C1 segment of cervical spinal cord (tissue), 14 donors: ENCODE measurements at places on chromosomes 7 and 10.

- no peak for DNase-seq
Observed at GRCh38 chr10:118816471-118817168, 61.9 kb upstream of the CACUL1 start.

GRCh38 chr7:110283056-110283455 lies 807.9 kb upstream of the LRRN3 start:
- no peak for DNase-seq

- DNase-seq, result no peak
Observed at GRCh38 chr10:72260976-72261783, 12.5 kb upstream of the DDIT4 start.

DNA sequence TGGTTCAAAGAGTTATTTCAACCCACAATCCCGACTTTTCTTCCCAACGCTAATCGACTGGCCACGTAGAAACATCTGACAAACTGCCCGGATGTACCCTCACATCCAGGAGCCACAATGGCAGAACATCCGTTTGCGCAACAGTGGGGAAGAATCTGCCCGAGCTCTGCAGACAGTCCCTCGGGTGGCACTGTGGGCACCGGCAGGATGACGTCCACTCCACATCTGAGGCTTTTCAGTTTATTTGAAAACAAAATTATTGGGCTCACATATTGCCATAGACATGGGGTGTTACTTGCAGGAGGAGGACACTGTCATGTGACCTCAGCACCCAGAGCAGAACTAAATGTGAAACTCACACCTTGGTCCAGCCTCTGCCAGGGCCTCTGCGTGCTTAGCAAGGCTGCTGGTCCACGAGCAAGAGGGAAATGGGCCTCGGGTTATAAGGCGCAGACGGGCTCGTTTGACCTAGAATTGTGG lies 84.1 kb downstream of the MKI67 start:
- no peak for DNase-seq

GRCh38 chr7:148669927-148670326 lies 28.8 kb upstream of the CUL1 start:
- no peak for DNase-seq

GRCh38 chr10:71706216-71707121 lies 13.1 kb downstream of the C10orf105 start:
- DNase-seq, result no peak

GRCh38 chr10:70265032-70265689 lies 18.6 kb downstream of the NPFFR1 start:
- no peak for DNase-seq

- DNase-seq, result no peak
Observed at GRCh38 chr7:91468256-91468655, 204.0 kb downstream of the FZD1 start.

DNA sequence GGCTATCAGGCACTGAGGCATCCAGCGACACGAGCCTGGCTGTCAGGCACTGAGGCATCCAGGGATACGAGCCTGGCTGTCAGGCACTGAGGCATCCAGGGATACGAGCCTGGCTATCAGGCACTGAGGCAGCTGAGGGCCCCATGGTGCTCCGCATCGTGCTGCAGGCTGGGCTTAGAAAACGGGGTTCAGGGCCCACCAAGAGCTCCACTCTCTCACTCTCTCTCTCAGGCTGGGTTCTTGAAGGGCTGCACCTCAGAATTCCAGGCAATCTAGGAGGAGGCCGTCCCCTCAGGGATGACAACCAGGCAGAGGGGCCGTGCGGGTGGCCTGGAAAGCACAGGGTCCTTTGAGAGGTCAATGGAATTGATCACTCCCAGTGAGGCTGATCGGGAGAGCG lies 69.0 kb downstream of the CFAP46 start:
- no peak for DNase-seq

- no peak for DNase-seq
Observed at GRCh38 chr7:121140790-121141189, 152.3 kb downstream of the CPED1 start.

DNA sequence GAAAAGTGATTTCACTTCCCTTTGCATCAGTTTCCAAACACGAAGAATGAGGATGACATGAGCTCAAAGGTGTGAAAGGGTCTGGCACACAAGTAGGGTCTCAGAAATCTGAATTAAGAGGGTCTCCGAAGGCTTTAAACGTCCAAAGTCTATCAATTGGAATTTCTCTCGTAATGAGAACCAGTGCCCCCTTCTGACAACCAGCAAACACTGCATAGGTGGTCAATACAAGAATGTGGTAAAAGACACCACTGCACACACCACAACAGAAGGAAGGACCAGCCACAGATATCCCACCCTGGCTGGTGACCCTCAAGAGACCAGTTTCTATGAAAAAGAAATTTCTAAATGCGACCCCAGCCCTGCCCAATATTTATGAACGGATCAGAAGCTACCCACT lies 78.1 kb downstream of the CALN1 start:
- DNase-seq, result no peak

- no peak for DNase-seq
Observed at GRCh38 chr7:114156178-114156577, 237.4 kb upstream of the PPP1R3A start.

DNA sequence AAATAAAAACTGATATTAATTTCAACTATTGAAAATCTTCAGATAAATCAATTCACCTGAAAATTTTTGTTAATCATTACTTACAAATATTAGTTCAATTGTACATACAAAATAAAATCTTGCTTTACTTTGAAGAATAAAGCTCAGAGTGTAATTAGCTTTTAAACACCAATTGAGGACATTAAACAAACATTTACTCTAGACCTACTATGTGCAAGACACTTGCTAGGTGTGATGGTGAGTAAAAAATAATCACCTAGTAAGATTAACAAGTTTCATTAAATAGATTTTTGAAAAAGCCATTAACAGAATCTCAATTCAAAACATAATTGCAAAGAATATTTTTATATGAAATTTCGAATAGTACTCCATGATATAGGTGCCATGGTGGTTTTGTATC lies 3.9 kb upstream of the MLLT10 start:
- DNase-seq, result no peak

DNA sequence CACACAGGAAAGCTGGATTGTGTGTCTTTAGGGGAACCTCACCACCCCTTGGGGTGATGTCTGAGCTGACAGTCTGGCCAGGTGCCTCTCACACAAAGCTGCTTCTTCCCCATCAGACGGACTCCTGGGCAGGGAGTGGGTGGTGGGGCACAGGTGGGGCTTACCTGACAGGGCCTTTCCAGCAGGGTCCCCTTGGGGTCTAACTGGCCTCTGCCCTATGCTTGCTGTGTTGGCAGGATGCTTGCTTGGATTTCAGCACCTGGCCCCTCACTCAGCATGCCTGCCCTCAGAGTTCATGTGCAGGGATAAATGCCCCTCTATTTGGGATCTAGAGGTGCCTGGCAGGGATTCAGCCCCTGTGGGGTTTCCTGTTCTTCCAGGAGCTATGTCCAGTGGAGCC lies 496.9 kb upstream of the ZMIZ1 start:
- DNase-seq, result no peak

GRCh38 chr10:114024876-114025610 lies 18.6 kb upstream of the ADRB1 start:
- no peak for DNase-seq

DNA sequence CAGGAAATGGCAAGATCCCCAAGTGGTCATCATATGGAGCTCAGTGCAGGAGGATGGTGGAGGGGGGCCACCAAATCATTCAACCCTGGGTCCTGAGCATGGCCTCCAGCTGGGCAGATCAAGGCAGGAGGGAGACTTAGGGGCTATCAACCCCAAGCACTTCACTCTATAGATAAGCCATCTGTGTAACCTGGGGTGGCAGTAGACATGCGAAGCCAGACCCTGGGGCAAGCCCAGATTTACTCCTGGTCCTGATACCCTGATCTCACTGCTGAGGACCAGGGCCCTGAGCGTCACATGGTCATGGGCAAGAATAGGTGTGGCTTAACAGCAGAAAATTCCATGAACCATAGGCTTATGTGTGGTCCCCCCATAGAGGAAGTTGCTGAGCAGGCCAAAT lies 173.0 kb upstream of the ADCY1 start:
- no peak for DNase-seq

DNA sequence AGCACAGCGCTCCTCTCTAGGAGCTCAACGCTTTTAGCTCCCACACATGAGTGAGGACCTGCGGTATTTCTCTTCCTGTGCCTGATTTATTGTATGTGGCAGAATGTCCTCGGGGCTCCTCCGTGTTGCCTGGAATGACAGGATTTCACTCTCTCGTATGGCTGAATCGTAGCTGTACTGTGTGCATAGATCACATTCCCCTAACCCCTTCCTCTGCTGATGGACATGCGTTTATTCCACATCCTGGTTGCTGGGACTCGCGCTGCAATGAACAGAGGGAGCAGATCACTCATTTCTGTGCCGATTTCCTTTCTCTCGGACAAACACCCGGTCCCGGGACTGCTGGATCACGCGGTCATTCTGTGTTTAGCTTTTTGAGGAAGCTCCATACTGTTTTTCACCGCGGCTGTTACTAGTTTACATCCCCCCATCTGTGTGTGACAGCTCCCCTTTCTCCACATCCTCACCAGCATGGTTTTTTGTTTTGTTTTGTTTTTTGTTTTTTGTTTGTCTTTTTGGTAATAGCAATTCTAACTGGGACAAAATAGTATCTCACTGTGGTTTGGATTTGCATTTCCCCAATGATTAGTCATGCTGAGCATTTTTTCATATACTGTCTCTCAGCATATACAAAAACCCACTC lies 76.3 kb downstream of the FOXL3 start:
- no peak for DNase-seq

GRCh38 chr10:121522831-121523230 lies 75.4 kb downstream of the FGFR2 start:
- no peak for DNase-seq

DNA sequence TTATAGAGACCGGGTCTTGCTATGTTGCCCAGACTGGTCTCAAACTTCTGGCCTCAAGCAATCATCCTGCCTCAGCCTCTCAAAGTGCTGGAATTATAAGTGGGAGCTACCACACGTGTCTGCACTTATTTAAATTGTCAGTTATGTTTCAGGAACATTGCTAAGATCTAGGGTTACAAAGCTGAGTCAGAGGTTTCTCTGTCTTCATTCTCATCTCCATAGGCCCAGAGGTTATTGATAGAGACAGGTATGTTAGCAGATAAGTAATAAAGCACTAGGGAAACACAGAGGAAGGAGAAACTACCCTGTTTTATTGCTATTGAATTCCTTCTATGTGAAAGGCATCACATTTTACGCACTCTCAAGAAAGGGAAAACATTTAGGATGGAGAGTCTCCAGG lies 214.1 kb downstream of the REEP3 start:
- DNase-seq, result no peak

- no peak for DNase-seq
Observed at GRCh38 chr7:158501393-158502067, 86.1 kb downstream of the PTPRN2 start.

DNA sequence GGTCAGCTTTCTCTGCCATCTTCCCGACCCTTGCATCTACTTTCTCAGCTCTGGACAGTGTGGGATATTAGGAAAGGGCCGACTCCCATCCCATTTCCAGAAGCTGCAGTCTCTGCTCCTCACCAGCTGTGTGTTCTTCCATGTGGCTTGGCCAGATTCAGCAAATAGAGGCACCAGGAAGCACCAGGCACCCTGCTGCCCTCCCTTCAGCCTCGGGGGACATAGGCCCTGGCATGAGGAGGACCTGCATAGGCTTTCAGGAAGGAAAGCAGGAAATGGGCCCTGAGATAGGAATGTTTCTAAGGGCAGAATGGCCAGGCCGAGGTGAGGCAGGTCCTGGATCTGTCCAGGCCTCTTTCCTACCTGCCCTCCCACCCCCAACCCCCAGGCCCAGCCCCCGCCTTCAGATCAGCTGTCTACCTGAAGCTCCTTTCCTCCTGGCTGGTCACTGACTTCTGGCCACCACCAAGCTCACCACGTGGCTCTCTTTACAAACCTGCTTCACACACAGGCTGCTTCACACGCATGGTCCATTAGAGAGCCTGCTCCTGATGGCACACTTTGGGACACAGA lies 27.5 kb upstream of the PURB start:
- no peak for DNase-seq

DNA sequence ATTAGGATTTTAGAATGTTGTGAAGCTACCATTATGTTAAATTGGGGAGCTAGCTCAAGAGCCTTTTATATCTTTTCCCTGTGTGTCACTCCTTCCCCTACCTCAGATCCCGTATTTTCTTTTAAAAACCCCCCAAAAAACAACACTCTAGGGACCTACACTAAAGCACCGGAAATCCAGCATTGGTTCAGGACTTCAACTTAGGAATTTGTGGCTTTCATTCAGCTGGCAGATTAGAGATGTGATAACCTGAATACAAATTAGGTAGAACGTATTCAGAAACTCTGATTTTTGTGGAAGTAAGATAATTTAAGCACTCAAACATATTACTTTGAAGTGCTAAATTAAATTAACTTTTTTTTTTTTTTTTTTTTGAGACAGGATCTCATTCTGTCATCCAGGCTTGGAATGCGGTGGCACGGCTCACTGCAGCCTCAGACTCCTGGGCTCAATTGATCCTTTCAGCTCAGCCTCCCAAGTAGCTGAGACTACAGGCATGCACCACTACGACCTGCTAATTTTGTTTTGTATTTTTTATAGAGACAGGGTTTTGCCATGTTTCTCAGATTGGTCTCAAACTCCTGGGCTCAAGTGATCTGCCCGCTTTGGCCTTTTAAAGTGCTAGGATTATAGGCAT lies 6.8 kb downstream of the TBC1D12 start:
- DNase-seq, result no peak

GRCh38 chr10:126124668-126125349 lies 228.4 kb downstream of the FANK1 start:
- no peak for DNase-seq

DNA sequence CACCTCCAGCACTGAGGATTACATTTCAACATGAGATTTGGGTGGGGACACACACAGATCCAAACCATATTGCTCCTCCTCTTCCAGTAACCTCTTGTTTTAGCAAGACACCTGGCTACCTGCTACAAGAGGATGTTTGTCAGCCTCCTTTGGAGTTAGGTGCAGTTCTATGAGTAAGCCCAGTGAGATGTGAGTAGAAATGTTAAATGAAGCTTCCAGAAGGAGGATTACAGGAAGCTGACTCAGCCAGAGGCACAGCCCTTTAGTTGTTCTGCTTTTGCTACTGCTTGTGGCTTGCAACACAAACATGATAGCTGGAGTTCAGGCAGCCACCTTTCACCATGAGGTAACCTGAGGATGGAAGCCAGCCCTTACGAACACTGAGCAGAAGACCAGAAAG lies 382.7 kb upstream of the RNF32 start:
- DNase-seq, result no peak

GRCh38 chr7:90771281-90771680 lies 175.2 kb downstream of the CDK14 start:
- no peak for DNase-seq

DNA sequence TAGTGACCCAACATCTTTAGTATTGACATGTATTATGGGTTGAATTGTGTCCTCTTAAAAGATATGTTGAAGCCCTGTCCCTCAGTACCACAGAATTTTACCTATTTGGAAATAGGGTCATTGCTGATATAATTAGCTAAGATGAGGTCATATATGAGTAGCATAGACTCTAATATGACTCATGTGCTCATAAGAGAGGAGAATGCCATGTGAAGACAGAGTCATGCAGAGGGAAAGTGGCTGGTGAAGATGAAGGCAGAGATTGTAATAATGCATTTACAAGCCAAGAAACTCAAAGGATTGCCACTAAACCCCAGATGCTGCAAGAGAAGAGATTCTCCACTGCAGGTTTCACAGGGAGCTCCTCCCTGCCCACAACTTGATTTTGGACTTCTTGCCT lies 496.4 kb downstream of the KIF20B start:
- no peak for DNase-seq

GRCh38 chr10:11409357-11409756 lies 202.1 kb downstream of the USP6NL start:
- no peak for DNase-seq
